ENCODE measurements at places on chromosomes 12 and 14. TPM values are rescaled to one million over a fixed set of nuclear protein-coding genes. Genes with fewer than 3 reads are reported as not detected.
A peak's percentile ranks its signal among the peaks of the same experiment; 100 is the strongest.

Gene GALNT8
- 1.4 TPM for total RNA-seq

Gene FANCM
- total RNA-seq = 7.7 TPM

DNA sequence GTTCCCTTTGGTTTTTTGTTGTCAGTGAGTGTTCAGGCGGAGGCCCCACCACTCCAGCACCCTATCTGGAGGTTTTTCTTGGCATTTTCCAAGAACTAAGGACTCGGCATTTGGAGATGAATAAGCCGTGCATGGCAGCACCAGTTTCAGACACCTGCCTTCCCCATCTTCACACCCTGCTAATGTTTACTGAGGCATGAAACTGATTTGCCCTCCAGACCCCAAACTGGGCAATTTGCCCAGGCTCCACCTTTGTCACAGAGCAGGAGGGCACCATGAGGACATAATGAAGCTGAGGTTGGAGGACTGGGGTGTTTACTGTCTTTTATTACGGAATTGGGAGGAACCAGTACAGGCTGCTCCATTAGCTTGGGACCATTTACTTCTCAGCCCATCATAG, 113.4 kb downstream of the LGMN start:
- ATAC-seq = no peak

Gene DEGS2
- total RNA-seq = 0.94 TPM

Gene ZBTB42
- total RNA-seq = 2.0 TPM

GRCh38 chr12:120529641-120530417, 871 bp upstream of the COQ5 start:
- no peak for ATAC-seq

- ATAC-seq = no peak
These were observed 8.6 kb upstream of the SSTR1 start for GRCh38 chr14:38199076-38199475.

GRCh38 chr12:4910502-4911315, 1.0 kb downstream of the KCNA1 start:
- no peak for ATAC-seq

GRCh38 chr12:128267131-128267622, at the start of gene TMEM132C:
TMEM132C (plus strand) TSS chr12:128267170; CDS start chr12:128267403, 233 bp downstream.
- ATAC-seq = peak; percentile 29

DNA sequence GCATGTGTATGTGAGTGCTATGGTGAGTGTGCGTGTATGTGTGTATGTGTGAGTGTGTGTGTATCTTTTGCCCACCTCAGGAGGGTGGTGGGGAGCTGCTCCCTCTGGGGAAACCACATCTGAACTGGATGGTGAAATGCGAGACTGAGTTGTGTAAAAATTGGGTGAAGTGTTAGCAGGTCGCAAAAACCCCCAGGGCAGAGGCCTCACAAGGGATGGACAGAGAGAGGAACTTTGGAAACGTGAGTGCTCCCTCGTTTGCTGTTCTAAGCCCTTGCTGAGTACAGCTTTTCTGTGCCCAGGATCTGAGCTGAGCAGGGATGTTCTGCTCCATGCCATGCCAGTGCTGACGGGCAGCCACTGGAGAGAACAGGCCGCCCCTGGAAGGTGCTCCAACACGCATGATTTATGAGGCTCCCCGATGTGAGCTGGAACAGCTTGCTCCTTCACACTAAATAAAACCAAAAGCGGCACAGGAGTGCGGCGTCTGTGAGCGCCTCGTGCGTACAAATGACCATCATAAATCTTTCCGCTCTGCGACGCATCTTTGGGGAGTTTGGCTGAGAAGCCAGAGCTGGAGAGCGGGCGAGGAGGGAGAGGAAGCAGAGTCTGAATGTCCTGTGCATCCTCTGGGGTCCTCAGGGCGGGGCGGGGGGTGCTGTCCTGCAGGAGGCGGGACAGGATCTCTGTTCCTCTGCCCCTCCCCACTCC, 14.1 kb upstream of the GALNT9 start:
- no peak for ATAC-seq

Gene ACAD10
- 7.5 TPM for total RNA-seq

DNA sequence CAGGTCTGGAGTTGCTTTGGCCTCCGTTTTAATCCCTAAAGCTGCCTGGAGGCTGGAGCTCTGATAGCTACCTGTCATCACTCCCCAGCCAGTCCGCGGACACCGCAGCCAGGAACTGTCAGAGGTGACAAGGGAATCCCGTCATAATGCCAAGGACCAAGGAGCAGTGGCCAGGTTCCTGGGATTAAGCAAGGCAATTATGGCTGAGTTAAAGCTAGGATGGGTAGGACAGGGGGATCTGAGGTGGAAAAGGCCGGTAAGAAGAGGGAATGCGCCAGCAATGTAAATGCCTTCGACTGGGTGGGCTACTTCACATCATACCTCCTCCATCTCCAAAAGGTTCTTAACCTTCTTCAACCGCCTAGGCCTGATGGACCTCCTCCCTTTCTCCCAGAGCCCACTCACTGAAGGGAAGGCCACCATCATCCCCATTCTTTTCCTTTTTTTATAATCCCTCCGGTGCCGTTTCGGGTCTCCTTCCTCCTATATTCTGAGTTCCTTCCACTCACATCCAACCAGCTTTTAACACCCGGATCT, 1.9 kb downstream of the PPP1R3E start:
- ATAC-seq = no peak

DNA sequence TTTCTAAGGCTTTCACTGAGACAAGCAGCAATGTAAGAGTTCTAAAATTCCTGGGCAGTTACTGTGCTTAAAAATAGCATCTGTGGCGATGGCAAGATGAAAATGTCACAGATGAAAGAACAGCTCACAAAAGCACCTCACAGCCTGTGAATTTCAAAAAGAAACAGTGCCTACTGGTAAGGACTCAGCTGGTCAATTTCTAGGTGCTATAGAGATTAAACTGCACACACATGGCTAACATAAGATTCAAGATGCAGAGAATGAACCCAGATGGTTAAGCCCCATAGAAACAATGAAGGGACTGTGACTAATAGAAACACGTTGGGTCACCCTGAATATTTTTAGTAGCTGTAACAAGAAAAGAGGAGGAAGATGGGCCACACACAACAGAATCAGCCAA, 12.0 kb upstream of the IL26 start:
- no peak for ATAC-seq

Gene CD163L1
- total RNA-seq = 1.7 TPM

GRCh38 chr14:58907803-58908202, 270.0 kb downstream of the DACT1 start:
- ATAC-seq = no peak

GRCh38 chr14:95876761-95877538, at the start of gene TUNAR:
TUNAR (plus strand) TSS chr14:95876832.
- ATAC-seq = no peak

Gene PZP
- 0.62 TPM for total RNA-seq

Gene SVOP
- not detected for total RNA-seq

GRCh38 chr12:48764521-48764920, 24.4 kb downstream of the ADCY6 start:
- no peak for ATAC-seq

GRCh38 chr14:91847693-91848092, 19.6 kb downstream of the TC2N start:
- ATAC-seq = no peak

DNA sequence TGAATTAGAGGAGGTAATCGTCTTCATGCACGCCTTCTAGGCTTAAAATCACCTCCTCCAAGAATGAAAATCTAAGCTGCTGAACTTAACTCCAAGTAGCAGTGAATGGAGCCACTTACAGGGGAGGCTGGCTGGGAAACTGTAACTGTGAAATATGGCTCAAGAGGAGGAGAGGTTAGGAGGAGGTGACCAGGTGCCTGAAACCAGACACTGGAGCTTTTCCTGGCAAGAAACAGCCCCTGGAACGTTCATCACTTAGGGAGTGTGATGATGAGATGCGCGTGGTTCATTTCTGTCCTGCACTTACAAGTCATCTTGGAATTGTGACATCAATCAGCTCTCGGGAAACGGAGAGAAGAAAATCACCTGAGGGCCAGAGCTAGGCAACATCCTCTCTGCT, 62.3 kb upstream of the TMEM132C start:
- ATAC-seq = no peak

- ATAC-seq = no peak
These were observed 57.4 kb upstream of the LRFN5 start for GRCh38 chr14:41549282-41549681.

DNA sequence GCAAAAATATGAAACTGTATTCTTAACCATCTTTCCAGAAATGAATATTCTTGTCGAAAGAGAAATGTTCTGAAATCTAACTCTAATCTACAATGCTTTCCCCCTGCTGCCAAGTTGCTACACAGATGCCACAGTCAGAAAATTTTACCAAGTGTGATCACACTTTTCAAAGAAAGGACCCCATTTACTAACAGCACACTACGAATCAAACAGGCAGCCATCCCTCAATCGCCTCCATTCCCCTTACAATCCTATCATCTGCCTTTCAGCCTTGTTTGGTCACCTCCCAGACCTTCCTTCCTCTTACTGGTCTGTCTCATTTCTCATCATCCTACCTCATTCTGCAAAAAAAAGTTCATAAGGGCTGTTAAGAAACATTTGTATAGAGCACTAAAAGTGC, 190.1 kb downstream of the MED13L start:
- no peak for ATAC-seq

Gene ITGA5
- 141 TPM for total RNA-seq

- ATAC-seq = no peak
These were observed 2.1 kb upstream of the AKAP5 start for GRCh38 chr14:64463195-64463594.

Gene CCDC92
- 38.4 TPM for total RNA-seq

DNA sequence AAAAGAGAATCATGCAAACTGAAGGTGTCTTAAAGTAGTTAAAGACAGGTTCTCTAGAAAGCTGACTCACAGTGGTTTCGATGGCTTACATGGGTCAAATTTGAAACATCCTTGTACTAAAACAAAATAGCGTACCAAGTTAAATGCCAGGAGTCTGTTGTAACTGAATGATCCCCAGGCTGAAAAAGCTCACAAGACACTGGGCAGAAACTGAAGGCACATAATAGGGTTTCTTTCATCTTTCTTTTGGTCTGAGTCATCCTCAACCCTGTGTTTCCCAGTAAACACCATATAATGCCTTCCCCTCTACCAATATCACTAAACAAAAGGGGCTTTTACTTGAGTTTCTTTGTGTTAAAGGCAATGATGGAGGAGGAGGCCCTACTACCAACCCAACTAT, 12.8 kb downstream of the ZFYVE1 start:
- ATAC-seq = no peak

DNA sequence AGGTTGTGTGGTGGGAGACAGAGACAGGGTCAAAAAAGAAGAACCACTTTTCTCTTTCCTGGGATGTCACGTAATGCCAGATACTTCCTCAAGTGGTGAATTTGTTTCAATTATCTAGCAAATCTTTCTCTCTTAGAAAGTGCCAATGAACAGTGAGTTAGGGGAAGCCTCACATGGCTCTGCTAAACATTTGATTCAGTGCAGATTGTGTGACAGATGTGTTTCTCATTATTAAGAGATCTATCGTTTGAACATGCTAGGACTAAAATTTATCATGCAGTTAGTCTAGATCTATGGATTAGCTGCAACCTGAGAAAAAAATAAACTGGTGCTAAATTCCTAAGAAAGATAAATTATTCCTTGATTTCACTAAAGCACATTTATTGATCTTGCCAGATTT, 247.8 kb downstream of the MDGA2 start:
- ATAC-seq = no peak

- no peak for ATAC-seq
These were observed 12.5 kb downstream of the KRT8 start for GRCh38 chr12:52892207-52892852.

- ATAC-seq = no peak
These were observed 78.5 kb downstream of the ADGRD1 start for GRCh38 chr12:131032082-131032750.

DNA sequence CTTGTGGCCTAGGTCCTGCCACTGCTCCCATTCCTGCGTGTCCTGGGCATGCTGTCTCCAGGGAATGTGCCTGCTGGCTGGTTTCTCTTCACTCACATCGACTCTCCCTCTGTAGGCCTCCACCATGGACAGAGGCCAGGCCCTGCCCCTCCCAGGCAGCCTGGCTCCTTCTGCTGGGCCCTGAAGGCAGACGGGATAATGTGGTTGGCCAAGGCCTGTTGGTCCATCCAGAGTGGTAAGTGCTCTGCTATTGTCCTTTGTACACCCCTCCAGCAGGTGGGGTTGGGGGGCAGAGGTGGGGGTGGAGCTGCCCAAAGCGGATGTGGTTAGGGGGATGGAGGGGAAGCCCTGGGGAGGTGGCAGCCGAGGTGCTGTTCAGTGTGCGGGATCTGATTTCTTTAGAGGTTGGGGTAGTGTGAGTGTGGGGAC, 9.5 kb upstream of the NR4A1 start:
- ATAC-seq = no peak

DNA sequence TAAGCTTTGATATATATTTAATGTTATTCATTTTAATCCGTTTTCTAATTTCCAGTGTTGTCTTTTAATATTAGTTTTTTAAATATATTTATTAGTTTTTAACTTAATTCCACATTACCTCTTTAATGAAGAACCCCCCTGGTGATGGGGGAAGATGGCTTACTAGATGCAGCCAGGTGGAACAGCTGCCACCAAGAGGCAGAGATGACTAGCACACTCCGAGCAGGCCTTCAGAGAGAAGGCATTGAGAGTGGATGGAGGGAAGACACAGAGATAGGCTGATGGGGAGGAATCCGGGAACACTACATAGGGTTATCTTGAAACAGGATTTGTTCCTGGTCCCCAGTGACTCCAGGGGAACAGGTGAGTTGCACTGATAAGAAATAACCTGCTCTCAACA, 771.6 kb downstream of the LRFN5 start:
- ATAC-seq = no peak

Gene SLC7A8
- total RNA-seq = 56.7 TPM

Gene MBD6
- 22.6 TPM for total RNA-seq

Gene GPR132
- total RNA-seq = 1.0 TPM

Gene PNMA1
- 95.2 TPM for total RNA-seq

Gene COL2A1
- not detected for total RNA-seq

- no peak for ATAC-seq
These were observed 126.8 kb upstream of the MED13L start for GRCh38 chr12:116404247-116404646.

DNA sequence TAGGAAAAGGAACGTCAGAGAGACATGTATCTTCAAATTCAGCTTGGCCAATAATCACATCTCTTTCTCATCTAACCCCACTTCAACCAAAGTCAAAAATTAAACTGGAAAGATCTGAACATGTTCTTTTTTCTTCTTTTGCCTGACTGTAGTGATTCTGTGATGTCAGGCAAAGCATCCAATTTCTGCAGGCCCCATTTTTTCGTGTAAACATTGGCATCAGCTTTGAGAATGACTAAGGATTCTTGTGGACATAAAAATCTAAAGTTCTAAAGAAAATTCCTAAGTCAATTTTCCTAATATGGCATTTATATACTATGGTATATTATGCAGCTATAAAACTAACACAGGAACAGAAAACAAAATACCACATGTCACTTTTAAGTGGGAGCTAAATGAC, 89.1 kb downstream of the STXBP6 start:
- no peak for ATAC-seq

DNA sequence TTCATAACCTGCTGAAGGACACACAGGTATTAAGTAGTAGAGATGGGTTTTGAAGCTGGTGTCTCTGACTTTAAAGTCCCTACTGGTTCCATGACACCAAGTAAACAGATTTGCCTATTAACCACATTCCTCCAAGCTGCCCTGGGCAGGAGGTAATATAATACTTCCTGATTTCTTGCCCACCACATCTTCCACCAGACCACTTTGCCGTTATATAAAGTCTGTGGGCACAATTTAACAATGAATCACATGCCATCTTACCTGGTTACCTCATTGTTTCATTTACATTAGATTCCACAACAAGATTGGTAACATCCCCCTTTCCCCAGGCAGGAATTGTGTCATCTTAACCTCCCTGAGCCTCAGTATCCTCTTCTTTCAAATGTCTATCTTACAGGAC, 900 bp upstream of the LRRC23 start:
- ATAC-seq = no peak

GRCh38 chr14:101112351-101113107, 209.0 kb upstream of the RTL1 start:
- ATAC-seq = no peak

Gene TAS2R42
- not detected for total RNA-seq

Gene ADAM21
- not detected for total RNA-seq
